NCI-H510A (cell line): ENCODE measurements at places on chromosomes 7 and 10.

DNA sequence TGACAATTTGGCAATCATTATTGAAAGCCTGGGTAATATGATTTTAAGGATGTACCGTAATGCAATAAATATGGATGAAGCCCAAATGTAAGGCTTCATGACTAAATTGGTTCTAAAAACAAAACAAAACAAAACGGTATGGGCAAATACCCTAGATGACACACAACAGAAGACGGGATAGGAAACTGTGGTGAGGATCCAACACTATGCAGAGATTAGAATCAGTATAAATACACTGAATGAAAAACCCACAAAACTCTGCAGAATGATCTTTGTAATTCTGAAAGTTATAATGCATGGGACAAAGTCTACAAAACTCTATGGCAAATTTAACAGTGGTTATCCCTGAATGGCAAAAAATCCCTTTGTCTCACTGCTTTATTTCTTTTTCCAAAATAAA, 57.6 kb downstream of the MALSU1 start:
- no peak for DNase-seq

DNA sequence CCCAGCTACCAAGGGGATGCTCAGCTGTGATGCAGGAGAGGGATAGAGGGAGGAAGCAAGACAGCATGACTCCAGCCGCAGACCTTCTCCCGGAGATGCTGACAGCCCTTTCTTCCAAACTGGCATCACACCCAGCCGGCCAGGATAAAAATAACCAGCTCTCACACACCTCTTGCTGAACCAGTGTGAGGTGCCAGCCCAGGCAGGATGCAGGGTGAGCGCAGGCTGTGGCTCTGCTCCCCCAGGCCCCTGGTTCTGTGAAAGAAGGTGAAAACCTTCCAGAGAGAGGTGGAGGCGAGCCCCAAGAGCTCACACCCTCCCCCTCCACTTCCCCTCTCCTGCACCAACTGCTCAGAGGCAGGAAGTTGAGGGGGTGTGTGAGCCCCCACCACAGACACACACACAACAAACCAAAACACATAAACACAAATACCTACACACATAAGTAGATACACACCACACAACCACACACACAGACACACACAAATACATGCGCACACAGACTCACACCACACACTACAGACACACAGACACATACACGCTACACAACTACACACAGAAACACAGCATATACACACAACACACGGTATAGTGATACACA, 4.0 kb downstream of the GPR15LG start:
- no peak for DNase-seq

GRCh38 chr10:106508950-106509349, 655.6 kb downstream of the SORCS1 start:
- DNase-seq: no peak

GRCh38 chr7:24763303-24763901, 6.1 kb upstream of the GSDME start:
- DNase-seq: no peak

DNA sequence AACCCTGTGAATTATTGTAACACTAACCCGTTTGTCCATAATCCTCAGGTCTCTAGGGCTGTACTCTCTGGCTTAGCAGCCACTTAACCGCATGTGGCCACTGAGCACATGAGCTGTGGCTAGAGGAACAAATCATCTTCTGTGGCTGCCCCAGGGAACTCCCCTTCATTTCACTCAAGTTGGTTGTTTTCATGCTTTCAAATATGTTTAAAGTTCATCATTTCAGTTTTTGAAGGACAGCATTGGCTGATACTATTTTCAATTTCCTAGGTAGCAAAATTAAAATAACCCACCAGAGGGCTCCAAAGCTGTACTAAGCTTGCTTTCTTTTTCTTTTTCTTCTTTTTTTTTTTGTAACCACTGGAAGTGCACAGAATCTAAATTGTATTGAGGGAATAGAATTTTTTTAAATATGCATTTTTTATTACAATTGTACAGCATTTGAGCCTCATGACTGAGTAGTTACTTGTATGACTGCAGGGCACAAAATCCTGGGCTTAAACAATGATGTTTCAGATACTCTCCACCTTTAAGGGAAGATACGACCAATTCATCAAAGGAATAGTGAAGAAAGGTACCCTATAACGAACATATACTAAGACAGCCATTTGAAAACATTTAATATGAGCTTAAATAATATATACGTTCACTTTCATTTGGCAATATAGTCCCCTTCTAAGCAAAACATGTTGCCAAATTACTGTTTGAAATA, 38.6 kb downstream of the MRC1 start:
- no peak for DNase-seq

DNA sequence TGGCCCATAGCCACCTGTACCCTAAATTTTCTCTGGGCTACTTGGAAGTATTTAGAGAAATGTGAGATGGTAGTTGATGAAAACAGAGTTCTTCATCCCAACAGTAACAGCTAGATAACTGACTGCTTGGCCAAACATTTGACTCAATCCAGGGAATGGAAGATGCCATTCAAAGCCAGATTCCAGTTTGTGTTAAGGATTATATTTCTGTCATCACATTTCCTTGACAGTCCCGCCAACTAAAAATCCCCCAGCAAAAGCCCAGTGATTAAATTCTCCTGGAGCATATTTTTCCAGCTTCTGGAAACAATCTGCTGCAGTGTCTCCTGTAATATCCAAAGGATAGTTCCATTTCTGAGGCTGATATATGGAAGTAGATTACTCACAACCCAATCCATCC, 45.4 kb upstream of the PTN start:
- DNase-seq: no peak

- no peak for DNase-seq
Measured at GRCh38 chr10:11896549-11897200, 73.5 kb downstream of the PROSER2 start.

GRCh38 chr7:20085086-20085485, 132.1 kb downstream of the MACC1 start:
- DNase-seq: no peak

DNA sequence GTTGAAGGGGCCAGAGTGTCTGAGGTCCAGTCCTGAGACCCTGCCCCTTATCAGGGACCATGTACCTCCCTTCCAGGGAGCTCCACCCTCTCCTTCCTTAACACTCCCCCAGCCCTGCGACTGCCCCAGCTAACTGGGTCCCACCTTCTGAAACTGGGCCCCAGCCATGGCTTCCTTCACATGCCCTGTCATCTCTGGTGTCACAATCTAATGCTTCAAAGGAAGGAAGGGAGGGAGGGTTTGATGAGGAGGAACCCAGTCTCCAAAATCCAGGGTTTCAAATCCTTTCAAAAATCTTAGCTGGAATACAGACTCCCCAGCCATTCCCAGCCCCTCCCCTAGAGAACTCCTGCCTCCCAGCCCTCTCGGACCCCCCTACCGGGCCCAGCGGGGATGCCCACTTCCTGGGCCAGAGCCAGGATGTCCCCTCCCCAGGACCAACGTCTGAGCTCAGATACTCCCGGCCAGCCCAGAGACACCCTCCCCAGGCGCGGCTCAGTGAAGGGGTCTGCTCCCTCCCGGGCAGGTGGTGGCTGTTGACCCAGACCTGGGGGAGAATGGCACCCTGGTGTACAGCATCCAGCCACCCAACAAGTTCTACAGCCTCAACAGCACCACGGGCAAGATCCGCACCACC, 18.0 kb downstream of the C10orf105 start:
- DNase-seq: no peak

DNA sequence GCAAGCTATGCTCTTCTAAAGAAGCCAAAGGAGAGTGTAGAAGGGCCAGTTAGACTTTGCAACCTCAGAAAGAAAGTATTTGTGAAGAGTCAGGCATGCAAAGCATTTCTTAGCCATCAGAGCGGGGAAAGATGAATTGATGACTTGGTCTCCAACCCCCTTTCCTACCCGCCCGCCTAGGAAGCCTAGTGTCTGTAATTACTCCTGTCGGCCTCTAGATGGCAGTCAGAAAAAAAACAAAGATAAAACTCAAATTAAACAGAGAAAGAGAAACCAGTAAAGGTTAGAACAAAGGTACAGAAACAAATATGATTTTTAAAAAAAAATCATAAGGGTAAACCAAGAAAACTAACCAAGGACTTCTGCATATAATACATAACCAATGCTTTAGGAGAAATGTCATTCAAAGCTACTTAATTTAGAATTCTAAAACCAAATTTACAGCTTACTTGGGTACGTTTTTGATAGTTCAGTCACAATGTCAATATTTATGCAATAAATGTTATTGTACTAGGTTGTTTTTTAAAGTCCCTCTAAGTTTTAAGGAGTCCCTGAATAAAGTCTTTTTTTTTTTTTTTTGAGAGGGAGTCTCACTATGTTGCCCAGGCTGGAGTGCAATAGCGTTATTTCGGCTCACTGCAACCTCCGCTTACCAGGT, 97.6 kb downstream of the LYZL1 start:
- no peak for DNase-seq

DNA sequence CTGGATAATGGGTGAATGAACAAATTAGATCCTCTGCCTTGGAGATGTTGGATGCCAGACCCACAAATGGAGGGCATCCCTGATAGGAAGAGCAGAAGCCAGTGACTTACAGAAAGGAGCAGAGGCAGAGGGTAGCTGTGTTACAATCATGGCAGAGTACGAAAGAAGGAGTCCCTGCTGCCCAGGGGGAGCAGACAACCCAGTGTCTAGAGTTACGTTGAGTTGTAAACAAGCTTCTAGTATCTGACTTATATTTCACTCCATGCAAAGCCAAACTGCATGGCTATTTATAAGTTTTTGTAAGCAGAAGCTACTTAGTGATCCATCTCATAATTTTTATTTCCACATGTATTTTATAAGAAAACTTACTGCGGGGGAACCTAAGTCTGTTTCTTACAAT, 56.2 kb upstream of the A1CF start:
- DNase-seq: no peak

- DNase-seq: no peak
Measured at GRCh38 chr10:948347-948746, 16.8 kb upstream of the LARP4B start.

DNA sequence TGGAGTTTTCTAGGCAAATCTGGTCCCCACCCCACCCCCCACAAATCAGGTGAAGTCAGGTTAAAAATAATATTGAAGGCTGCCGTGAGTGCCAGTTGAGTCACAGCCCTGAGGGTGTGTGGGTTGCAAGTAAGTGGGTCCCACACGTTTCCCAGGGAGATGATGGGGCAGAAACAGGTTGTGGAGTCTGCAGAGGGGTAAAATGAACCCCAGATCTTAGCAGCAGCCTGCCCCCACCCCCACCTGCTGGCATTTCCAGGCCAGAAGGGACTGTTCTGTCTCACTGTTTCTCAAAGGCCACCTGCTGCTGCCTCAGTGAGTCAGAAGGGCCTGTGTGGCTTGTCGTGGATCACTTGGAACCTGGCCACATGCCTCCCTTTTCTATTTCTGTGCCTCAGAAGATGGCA, 59.8 kb upstream of the SMNDC1 start:
- no peak for DNase-seq

- DNase-seq: no peak
Measured at GRCh38 chr7:30315589-30315988, 31.2 kb downstream of the ZNRF2 start.

- DNase-seq: no peak
Measured at GRCh38 chr7:154646126-154647013, 356.6 kb downstream of the PAXIP1 start.

- no peak for DNase-seq
Measured at GRCh38 chr7:140127360-140128127, 49.2 kb downstream of the KDM7A start.

GRCh38 chr10:103983367-103983911, 16.5 kb downstream of the SLK start:
- DNase-seq: no peak

DNA sequence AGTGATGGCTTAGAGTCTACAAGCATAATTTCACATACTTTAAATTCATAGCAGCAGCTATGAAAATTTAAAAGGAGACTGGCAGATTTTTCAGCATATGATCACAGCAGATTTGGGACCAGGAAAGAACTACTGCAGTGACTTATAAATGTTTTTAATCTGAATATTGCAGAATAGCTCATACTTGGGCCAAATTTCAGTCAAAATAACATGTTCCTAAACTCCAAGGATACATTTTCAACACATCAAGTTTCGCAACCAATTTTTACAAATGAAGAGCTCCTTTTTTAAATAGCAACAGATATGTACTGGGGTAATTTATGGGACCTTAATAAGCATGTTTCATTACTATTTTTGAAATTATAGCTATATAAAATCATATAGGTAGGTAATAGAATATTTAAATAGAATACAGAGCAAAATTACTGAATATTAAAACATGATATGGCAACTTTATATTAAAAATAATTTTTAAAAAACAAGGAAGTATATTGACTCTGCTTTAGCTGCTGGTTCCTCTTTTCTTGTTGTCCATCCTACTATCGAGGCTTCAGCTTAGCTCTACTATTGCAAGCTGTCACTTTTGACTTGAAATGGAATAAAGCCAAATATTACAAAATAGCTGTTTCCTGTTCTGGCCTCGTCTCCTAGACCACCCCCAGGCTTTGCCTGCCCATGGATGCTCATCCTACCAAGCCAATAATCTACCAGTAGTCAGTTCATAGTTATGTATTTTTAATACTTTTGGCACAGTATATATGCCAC, 123.1 kb downstream of the NRBF2 start:
- no peak for DNase-seq

DNA sequence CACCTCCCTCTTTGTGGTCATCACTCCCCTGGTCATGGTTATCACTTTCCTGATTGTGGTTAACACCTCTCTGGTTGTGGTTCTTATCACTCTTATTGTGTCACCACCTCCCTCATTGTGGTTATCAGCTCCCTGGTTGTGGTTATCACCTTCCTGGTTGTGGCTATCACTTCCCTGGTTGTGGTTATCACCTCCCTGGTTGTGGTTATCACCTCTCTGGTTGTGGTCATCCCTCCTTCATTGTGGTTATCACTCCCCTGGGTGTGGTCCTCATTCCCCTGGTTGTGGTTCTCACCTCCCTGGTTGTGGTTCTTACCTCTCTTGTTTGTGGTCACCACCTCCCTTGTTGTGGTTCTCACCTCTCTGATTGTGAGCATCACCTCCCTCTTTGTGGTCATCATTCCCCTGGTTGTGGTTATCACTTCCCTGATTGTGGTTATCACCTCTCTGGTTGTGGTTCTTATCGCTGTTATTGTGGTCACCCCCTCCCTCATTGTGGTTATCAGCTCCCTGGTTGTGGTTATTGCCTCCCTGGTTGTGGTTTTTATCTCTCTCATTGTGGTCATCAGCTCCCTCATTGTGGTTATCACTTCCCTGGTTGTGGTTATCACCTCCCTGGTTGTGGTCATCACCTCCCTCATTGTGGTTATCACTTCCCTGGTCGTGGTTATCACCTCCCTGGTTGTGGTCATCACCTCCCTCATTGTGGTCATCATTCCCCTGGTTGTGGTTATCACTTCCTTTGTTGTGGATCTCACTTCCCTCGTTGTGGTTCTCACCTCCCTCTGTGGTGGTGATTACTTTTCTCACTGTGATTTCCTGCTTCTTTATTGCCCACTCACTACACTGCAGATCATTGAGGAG, 106.7 kb downstream of the GPR26 start:
- DNase-seq: no peak

- no peak for DNase-seq
Measured at GRCh38 chr7:2019461-2019710, 213.4 kb downstream of the MAD1L1 start.

DNA sequence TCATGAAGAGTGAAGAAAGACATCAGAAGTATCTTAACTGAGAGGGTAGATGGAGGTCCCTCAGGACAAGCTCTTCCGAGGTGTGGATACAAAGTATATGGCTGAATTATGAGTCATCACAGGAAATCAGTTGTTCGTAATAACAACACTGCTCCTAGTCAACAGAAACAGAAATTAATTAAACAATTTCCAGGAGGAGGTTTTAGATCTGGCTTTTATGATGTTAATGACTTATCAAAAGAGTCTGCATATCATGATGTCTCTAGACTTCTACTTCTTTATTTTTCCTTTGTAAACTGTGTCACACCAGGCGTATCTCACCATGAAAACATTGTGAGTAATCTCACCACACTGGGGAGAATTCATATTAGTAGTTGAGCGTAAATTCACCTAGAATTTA, 31.2 kb downstream of the OSBPL3 start:
- DNase-seq: no peak
